ENCODE measurements at places on chromosomes 12 and 14.

DNA sequence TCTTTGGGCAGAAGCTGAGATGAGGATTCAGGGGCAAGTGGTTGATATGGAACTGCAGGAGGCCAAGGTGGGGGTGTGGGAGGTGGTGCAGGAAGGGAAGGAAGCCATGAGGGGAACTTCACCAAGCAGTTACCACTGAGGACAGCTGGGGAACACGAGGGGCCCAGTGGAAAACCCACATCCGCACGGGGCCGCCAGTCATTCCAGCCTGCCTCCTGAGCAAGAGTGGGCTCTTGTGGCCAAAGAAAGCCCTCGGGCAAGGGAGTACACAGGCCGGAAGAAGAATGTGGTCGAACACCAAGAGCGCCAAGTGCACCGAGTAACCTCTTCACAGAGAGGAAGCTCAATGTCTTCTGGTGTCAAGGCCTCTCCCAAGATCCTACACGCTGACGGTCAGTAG, 252.2 kb upstream of the FOXN3 start:
- no peak for DNase-seq

DNA sequence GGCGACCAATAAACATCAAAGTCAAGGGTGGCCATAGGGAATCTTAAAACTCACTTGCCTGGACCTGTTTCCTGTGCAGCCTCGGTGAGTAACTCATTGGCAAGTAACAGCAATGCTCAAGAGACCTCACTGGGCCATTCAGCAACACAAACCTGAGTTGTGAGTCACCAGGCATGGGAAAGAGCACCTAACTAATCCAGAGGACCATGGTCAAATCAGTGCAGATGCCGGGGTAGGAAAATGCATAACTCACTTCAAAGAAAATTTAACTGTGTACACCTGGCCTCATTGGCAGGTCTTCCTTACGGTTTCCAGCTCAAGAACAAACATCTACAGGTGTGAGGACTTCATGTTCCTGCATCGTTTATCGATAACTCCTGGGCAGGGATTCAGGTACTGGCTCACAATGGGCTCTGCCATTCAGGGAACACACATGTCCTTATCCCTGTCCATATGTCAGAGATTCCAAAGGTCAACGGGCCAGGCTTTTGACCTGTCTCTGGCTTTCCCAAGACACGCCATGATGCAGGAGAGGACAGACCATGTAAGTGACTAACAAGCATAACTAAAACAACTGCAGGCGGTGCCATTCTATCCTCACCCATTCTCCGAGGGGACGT, 211.8 kb downstream of the ANO2 start:
- peak; percentile 55 for DNase-seq

DNA sequence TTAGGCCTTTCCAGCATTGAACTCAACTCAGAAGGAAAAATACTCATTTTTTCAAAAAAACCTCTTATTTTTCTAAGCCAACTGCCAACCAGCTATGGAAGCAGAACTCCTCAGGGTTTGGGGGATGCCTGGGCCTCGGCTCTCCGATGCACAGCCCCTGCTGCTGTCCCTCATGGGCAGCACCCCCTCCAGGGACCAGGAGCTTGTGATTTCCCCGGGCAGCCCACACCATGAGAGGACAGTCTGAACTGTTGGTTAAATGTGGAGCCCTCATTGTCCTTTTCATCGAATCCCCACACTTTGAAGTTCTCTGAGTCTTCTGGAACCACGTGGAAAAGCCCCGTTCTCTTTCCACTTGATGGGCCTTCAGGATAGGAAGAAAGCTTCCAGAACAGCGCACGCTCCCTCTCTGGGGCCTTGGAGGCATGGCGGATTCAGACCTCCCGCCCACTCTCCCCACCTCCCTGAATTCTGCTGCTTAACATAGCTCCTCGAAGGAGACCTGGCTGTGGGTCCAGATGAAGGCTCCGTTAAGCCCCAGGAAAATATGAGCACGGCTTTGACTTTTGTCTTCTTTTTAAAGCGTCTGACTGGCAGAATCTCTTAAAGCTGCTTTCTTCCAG, 156.6 kb downstream of the CALM1 start:
- DNase-seq, result no peak

- peak; percentile 39 for DNase-seq
Measured at GRCh38 chr12:120314220-120314619, 12.1 kb downstream of the SIRT4 start.

GRCh38 chr14:35934499-35934898, 108.4 kb downstream of the BRMS1L start:
- DNase-seq, result no peak

DNA sequence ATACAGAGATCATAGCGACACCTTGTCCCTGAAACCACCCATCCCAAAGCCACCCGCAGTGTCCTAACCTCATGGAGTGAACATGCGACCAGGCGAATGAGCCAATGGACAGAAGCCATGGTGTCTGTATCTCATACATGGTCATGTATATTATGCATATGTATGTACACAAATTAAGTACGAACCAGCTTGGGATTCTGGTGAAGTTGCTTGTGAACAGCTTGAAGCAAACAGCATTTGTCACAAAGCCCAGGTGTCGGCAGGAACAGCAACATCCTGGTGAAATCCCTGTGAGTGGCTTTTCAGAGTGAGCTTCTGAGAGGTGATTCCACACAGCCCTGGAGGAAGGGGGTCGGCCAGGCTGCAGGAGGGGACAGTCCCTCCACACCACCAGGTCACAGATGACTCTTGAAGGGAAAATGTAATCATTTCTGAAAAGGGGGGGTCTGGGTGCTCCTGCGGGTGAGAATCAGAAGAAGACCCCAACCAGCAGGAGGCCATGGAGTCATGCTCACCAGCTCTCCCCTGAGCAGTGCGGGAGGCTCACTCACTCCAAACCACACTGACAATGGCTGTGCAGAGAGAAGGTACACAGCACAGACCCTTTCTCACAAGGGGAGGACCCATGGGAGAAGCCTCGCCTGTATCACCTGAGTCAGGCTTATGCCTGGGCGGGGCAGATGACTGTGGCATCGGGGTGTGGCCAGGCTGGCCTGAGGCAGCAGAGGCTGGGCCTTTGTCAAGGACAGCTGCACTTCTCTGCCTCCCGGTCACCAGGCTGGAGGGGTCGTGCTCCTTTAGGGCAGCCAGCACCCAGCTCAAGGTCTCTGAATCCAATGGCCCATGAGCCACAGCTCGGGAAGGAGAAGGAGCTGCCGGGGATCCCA, 14.3 kb downstream of the CHGA start:
- DNase-seq, result no peak

DNA sequence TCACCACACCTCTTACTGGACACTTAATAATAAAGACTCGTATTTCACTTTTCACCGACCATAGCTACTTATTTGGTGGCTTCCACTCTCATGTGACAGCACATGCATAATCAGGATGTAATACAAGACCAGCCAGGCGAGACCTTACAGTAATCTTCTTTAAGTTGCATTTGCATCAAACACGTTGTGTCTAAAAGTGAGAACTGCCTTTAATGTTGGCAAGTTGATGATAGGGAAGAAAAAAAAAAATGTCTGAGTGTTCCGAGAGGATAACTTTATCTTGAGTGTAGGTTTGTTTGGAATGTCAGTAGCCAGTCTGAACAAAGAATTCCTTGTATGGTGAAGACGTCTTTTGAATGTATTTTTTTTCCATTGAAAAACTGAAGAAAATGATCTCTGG, 440.4 kb downstream of the ADAMTS20 start:
- no peak for DNase-seq

GRCh38 chr12:98127336-98127679, 388.1 kb upstream of the TMPO start:
- no peak for DNase-seq

- no peak for DNase-seq
Measured at GRCh38 chr12:8734873-8735381, 37.1 kb downstream of the RIMKLB start.

DNA sequence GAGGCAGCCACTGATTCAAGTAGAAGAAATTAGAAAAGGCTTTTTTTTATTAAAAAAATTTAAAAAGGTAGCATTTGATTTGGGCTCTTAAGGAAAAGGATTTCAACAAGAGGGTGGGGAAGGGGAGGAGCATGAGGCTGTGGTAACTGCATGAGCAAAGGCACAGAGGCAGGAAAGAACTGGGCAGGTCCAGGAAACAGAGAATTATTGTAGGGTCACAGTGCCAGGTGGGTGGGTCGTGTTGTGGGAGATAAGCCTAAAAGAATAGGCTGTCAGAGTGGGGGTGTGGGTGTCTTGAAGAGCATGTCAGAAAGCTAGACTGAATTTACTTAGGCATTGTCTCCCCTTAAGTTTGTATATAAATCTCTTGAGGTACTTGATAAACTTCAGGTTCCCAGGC, 7.8 kb downstream of the LIMA1 start:
- DNase-seq, result no peak

DNA sequence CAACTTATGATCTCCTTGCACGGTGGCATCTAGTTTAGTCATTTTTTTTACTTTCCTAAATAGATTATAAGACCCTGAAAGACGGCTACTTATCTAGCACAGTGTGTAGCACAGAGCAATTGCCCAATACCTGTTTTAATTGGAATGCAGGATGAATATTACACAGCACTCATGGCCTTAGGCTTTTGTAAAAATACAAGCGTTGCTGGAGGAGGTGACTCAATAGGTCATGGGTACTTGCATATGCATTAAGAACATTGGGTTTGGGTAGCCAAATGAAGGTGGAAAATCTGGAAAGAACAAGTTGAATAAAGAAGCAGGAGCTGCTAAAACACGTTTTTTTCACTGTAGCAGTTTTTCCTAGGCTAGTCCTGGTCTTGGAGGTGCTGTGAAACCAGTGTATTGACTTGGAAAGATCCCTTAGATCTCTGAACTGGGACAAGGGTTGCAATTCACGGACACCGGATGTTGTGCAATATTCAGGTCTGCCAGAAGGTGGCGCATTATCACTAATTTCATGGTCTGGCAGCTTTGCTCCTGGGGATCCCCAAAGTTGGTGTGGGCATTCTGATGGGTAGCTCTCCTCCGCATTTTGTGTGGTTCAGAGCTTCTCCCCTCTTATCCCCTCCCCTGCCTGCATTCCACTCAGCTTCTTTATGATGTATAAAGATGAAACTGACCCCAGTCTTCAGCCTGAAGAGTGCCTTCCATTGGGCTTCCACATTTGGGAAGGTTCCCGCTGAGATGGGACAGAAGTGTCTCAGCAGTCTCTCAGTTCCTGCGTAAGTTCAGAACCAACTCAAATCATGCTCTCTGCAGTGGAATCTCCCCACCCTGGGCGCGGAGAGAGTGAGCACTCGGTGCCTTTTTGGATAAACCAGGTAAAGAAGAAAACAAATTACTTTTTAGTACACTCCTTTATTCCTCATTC, 278.3 kb downstream of the NRXN3 start:
- peak; percentile 45 for DNase-seq

DNA sequence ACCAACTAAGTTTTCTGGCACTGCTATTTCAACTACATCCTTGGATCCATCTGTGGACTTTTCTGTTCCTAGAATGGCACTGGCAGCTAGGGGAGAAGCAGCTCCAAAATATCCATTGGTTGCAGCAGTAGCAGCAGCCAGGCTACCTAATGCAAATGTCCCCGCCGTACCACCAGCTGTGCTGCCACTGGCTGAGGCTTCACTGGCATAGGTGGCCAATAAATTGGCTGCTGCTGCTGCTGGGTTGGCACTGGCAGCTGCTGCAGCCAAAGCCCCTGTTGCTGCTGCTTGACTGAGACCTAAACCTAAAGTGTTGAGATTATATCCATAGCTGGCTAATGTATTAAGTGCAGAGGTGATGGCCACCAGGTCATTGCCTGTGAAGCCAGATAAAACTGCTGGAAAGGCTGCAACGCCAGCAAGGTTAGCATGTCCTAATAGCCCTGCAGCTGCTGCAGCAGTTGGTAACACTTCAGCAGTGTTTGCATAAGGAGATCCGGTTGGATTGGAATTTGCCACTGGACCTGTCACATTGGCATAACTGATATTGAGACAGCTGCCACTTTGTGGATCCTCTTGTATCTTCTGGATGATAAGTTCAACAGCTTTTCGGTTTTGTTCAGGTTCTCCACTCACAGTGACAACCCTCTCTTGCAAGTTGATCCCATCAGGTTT, 149.5 kb downstream of the NOVA1 start:
- DNase-seq, result no peak

DNA sequence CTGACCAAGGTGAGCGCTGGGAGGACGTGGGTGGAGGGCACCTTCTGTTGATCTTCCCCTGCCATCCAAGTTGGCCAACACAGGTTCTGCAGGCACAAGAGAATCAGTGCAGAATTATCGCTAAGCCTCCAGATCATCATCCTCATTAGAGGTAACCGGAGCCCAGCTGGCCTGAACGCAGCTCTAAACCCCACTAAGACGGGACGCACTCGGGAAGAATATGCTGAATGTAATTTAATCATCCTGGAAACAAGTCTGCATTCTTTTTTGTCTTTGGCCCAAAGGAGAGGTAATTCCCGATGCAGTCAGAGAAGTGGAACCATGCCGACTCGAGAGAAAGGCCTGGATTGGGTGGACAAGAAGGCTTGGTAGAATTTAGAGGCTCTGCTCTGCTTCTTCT, 111.0 kb upstream of the GSC start:
- no peak for DNase-seq

GRCh38 chr12:72925716-72926115, 653.5 kb downstream of the TRHDE start:
- DNase-seq, result no peak

DNA sequence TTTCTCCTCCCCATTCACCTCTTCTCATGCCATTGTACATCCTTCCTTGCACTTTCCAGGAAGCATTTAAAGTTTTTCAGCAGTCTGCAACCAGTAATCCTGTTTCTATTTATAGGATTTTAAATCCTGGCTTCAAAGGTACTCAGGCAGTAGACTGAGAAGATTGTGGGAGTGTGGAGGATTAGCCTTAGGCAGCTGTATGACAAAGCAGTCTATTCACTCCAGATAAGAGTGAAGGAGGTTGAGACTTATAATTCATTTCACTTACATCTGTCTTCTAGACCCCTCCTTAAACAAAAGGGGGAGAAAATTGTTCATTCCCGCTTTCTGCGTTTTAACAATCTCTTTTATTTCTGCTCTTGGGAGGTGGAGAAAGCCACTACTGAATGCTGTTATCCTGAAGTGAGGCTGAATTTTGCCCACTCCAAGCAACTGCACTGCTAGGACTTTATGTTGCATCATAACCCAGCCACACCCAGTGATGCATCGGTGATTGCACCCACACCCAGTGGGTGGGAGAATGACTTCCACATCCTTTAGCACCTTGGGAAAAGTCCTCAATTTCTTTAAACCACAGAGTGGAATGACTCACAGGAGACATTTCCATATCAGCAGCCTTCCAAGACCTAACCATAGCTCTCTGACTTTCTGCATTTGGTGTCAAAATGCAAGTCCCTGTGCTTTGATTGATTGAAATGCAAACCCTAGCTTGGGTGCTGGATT, 382.5 kb upstream of the ATP2B1 start:
- DNase-seq, result peak; percentile 88

- DNase-seq, result no peak
Measured at GRCh38 chr14:24925771-24926374, 124.1 kb downstream of the STXBP6 start.

GRCh38 chr14:35113308-35113950, 8.4 kb downstream of the PPP2R3C start:
- DNase-seq, result no peak

DNA sequence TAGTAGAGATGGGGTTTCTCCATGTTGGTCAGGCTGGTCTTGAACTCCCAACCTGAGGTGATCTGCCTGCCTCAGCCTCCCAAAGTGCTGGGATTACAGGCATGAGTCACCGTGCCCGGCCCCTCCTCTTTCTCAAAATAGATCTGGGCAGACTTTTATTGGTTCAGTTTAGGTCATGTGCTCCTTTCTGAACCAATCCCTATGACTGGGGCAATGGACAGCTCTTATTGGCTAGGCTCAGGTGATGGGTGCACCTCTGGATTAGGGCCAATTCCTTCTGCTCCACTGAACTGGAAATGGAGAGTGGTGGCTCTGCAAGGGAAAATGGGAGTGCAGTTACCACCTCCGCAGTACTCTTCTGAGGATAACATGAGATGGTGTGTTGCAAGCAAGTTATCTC, 6.2 kb upstream of the ATP6V0A2 start:
- peak; percentile 38 for DNase-seq

GRCh38 chr14:101022121-101022520, 118.6 kb upstream of the RTL1 start:
- no peak for DNase-seq
